ENCODE measurements at places on chromosomes 3 and 15. TPM values are rescaled to one million over a fixed set of nuclear protein-coding genes. Genes with fewer than 3 reads are reported as not detected.

- no peak overlapping the region for H3K27ac ChIP-seq
- no peaks in the 10 kb centered on the region for H3K36me3 ChIP-seq
- no peak overlapping the region for H3K4me3 ChIP-seq
- DNase-seq: no peak
- no peaks in the 10 kb centered on the region for H3K27me3 ChIP-seq
- no peaks in the 10 kb centered on the region for H3K4me1 ChIP-seq
Measured at GRCh38 chr3:3196148-3196861, 16.8 kb upstream of the CRBN start.

DNA sequence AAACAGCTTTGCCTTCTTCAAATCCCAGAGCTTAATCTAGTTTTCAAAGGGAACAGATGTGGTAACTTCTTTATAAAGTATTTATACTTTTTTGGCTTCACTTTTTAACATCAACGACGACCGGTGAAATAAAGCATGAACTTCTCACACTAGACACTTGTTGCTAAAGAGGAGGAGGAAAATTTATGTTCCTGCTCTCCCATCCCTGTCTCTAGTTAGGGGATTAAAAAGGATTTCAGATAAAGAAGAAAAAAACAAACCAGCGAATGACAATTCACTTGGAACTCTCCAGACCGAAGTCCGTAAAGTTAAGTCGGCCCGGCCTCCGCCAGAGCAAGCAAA is 672 bp downstream of the NEDD4 start:
- H3K4me1 ChIP-seq: no peaks in the 10 kb centered on the region
- no peaks in the 10 kb centered on the region for H3K36me3 ChIP-seq
- no peaks in the 10 kb centered on the region for H3K27me3 ChIP-seq

LSM3 gene
- total RNA-seq: 12.0 TPM

ANKRD34C gene
- not detected for total RNA-seq

- H3K27ac ChIP-seq: peak overlapping the region; percentile 62
- H3K27me3 ChIP-seq: no peaks in the 10 kb centered on the region
- H3K4me3 ChIP-seq: peak overlapping the region; percentile 52
- no peaks in the 10 kb centered on the region for H3K36me3 ChIP-seq
- H3K4me1 ChIP-seq: peaks cover 3% of the 10 kb centered on the region
- no peak for DNase-seq
Measured at GRCh38 chr15:43134157-43134635, 810 bp downstream of the TMEM62 start.
